ENCODE measurements at places on chromosomes 16 and 17.

GRCh38 chr17:76398523-76399174 is 14.2 kb downstream of the SPHK1 start:
- DNase-seq: no peak

- no peak for DNase-seq
Observed at GRCh38 chr16:2598133-2598641, 60.4 kb downstream of the PDPK1 start.

DNA sequence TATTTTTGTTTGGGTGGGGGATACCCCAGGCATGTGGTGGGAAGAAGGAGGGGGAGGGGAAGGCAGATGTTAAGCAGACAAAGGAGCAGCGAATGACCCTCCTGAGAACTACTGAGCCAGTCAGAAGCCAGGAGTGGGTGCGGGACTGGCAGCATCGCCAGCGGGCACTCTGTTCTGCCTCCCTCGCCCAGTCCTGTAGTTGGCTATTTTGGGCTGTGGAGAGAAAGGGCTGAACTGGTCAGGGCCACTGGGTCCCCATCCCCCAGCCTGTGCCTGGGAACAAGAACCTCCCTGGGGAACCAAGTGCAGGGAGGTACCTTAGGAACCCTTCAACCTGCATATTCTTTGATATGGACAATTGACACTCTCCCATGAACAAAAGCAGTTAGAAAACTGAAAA is 6.4 kb downstream of the LRRC3C start:
- no peak for DNase-seq

GRCh38 chr17:66837885-66838665 is 3.2 kb downstream of the CACNG5 start:
- no peak for DNase-seq

DNA sequence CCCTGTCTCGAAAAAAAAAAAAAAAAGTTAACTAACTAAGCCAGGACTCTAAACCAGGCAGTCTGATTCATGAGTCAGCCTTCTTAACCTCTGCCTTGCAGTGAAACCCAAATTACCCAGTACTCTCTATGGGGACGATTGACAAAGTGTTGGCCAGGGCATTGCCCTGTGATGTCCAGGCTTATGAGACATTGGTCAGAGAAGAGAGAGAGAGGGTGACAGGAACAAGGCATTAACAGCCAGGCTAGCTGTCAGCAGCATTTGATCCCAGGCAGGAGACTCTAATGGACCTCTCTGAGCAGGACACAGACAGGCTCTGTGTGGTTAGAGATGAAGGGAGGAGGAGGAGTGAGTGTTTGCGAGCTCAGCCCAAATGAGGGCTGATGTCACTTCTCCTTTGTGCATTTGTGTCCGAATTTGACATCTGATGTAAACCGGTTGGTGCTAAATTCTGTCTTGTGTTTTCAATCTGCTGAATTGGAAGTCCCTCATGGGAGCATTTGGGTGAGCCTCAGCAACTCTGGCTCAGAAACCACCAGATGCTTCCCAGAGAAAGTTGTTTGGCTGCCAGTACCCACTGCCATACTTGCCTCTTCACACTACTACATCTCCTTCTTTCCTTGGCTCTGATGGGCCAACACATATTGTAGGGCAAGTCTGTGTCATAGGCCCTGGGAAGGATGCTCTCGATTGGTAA is 4.3 kb upstream of the MYL4 start:
- peak; percentile 73 for DNase-seq

DNA sequence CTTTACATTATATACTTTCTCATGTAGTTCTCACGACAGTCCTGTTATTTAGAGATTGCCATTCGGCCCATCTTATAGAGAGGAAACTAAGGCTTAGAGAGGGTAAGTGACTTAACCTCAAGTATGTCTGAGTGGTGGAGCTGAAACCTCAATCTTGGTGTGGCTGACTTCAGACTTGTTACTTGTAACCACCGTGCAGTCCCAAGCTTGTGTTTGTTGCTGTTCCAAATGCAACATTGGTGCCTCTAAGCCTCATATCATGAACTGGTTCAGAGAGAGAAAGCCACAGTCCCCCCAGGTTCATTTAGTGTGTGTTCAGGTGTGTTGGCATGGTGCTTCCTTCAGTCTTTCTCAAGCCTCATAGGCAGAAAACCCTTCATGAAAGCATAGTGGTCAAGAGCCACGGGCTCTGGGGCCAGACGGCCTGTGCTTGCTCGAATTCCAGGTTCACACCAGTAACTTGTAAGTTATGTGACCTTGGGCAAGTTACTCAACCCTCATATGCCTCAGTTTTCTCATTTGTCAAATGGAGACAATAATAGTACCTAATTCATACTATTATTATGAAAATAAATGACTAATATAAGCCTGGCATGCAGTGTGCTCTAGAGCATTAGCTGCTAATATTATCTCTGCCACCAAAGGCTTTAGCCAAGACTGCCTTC is 39.9 kb downstream of the CDH1 start:
- no peak for DNase-seq

- DNase-seq: no peak
Observed at GRCh38 chr17:62998166-62998565, 32.1 kb downstream of the TANC2 start.

- DNase-seq: no peak
Observed at GRCh38 chr17:50842506-50843149, 7.2 kb downstream of the WFIKKN2 start.

GRCh38 chr16:85867189-85867588 is 31.8 kb upstream of the IRF8 start:
- DNase-seq: no peak

GRCh38 chr17:77119668-77120301 is 21.0 kb upstream of the SEC14L1 start:
- DNase-seq: no peak

DNA sequence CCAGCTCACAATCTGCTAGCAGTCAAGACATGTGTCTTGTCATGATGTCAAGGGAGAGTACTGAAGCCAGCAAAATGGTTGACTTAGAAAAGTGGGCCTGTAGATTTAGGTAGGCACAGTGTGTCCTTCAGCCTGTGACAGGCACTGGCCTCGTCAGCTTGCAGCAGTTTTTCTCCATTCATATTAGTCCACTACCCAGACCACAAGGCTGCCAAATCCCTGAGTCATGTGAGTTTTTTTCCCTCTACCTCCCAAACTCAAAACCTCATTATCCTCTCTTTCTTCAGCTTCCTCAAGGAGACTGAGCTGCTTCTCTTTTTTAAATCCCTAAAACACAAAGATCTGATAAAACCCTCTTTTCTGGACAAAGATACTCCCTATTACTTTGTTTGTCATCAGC is 102.6 kb upstream of the HS3ST3A1 start:
- DNase-seq: no peak

DNA sequence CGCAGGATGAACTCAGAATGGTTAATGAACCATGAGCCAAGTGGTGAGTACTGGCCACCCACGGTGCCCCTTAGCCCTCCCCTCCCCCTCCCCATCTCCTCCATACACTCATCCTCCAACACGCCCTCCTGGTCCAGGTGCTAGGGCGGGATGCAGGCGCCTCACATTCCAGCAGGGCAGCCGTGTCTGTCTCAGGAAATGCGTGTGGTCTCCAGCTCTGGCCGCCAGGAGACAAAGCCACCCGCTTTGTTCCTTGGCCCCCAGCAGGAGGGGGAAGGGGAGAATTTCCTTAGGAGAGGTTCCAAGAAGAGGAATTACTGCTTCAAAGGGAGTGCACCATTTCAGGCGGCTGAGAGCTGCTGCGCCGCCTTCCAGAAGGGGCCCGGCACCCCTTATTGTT is 29.7 kb upstream of the RMI2 start:
- DNase-seq: no peak

DNA sequence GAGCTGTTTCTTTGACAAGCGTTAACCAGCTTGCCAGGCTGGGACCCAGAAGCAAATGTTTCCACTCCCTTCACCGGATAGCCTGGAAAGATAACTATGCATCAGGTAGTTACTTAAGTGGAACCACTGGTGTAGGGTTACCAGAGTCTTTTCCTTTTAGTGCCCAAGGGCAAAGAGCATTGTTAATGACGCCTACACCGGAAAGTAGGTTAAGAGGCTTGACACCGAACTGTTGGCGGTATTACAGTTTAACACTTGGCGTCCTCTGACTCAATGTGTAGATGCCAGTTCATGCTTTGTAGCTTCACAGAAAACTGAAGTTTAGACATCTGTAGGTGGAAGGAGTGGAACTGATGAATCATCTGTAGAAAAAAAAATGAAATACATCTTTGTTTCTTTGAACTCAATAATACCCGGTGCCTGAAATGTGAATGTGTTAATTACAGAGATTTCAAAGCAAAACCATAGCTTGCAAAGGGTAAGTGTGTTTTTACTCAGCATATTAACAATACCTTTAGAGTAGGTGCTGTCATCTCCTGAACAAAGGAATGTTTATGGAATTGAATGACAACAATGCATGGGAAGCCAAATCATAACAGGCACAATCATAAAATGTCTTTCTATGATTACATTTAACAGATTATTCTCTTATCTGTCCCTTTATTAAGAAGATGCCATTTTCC is 426.7 kb upstream of the SALL1 start:
- no peak for DNase-seq

GRCh38 chr17:47304186-47304585 is 19.6 kb upstream of the EFCAB13 start:
- no peak for DNase-seq

GRCh38 chr16:56617212-56618085 is 8.1 kb upstream of the MT1E start:
- DNase-seq: peak; percentile 68

DNA sequence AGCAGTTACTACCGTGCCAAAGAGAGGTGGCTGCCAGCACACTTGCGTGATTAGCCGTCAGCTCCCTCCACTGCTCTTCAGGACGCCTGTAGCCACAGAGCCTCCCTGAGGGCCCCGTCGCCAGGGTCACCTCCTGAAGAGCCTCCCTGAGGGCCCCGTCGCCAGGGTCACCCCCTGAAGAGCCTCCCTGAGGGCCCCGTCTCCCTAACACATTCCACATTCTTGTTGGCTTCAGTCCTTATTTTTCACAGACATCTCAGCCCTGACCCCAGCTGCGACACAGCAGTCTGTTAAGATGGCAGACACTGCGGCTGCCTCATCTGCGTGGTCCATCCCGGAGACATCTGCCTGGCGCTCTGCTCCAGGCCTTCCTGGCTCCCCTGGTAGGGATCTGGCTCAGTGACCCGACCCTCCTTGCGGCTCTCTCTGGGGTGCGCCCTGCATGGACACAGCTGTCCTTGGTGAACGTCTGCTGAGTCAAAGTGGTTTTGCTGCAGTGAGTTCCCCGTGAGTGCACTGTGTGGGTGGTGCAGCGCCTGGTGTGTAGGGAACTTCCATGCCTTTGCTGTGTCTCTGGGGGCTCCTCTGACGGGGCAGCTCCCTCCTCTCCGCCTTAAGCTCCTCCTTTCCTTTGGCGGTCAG is 11.4 kb downstream of the ACSF3 start:
- DNase-seq: no peak

GRCh38 chr17:27651411-27652345 is 20.7 kb downstream of the LGALS9 start:
- peak; percentile 66 for DNase-seq

DNA sequence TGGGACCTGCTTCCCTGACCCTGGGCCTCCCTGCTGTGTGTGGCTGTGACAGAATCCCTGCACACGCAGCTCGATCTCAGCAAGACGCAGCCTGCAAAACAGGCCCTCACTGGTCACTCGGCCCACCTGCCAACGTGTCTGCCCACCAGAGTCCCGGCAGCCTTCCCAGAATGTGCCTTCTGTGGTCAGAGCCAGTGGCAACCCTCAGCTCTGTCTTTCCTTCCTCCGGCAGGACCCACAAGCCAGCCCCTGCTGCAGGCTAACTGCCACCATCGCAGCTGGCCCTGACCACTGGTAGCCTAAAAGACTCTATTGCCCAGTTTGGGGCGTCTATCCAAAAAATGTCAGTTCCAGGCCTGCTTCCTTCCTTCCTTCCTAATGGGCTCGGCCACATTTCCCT is 83.2 kb downstream of the LITAF start:
- DNase-seq: no peak

DNA sequence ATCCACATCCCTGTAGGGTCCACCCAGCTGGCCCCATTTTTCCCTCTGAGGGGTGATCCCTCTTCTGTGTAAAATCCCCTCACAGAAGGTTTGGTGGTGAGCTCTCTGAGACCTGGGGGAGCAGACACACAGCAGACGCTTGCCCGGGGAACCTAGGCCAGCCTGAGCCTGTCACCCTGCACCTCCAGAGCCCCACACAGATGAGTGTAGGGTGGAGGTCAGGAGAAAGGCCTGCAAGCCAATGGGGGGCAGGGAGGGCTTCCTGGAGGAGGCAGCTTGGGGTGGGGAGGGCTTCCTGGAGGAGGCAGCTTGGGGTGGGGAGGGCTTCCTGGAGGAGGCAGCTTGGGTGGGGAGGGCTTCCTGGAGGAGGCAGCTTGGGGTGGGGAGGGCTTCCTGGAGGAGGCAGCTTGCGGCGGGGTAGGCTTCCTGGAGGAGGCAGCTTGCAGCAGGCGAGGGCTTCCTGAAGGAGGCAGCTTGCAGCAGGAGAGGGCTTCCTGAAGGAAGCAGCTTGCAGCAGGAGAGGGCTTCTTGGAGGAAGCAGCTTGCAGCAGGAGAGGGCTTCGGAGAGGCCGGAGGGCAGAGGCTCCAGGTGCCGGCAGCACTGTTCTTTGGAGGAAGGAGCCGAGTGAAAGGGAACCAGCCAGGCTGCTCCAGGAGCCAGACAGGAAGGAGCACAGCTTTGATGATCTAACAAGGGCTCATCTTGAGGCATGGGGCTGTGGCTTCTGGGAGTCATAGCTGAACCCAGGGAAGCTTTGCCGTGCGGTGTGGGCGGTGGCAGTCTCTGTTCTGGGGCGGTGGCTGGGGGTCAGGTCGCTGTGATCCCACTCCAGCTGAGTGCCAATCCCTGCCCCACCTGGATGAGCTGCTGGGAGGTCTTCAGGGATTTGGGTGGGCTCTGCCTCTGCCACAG is 83.7 kb upstream of the ZNF469 start:
- DNase-seq: no peak

DNA sequence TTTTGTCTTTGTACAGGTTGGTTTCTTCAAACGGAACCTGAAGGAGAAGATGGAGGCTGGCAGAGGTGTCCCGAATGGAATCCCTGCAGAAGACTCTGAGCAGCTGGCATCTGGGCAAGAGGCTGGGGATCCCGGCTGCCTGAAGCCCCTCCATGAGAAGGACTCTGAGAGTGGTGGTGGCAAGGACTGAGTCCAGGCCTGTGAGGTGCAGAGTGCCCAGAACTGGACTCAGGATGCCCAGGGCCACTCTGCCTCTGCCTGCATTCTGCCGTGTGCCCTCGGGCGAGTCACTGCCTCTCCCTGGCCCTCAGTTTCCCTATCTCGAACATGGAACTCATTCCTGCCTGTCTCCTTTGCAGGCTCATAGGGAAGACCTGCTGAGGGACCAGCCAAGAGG is 4.9 kb downstream of the ZNF768 start:
- DNase-seq: no peak

- DNase-seq: peak; percentile 49
Observed at GRCh38 chr16:57577691-57578224, 35.3 kb downstream of the ADGRG5 start.

- no peak for DNase-seq
Observed at GRCh38 chr16:46949241-46949892, 24.1 kb downstream of the DNAJA2 start.

DNA sequence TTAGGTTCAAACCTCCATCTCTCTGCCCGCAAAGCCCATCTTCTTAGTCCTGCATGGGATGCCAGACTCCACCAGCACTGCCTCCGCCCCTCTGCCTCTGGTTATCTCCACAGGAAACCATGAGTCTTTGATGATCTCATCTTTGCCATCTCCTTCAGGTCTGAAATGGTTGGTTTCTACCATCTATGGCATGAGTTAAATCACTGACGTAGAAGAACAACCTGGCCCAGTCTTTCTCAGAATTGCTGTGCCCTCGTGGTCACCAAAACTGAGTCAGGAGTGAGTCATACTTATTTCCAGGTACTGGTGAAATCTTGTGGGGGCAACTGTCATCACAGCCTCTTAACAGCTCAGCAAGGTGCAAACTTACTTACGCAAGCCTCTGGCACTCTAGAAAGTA is 468.7 kb upstream of the C16orf82 start:
- peak; percentile 61 for DNase-seq

GRCh38 chr17:13027246-13027645 is 9.4 kb upstream of the ELAC2 start:
- no peak for DNase-seq
